ENCODE measurements at places on chromosomes 11 and 22. TPM values are rescaled to one million over a fixed set of nuclear protein-coding genes. Genes with fewer than 3 reads are reported as not detected.

Gene OR4D5
- not detected for total RNA-seq

- no peak overlapping the region for H3K4me3 ChIP-seq
- no peaks in the 10 kb centered on the region for H3K36me3 ChIP-seq
- no peaks in the 10 kb centered on the region for H3K27me3 ChIP-seq
- no peaks in the 10 kb centered on the region for H3K4me1 ChIP-seq
Observed at GRCh38 chr11:18986744-18987143, 47.5 kb upstream of the MRGPRX1 start.

Gene IL18BP
- total RNA-seq, result 45.4 TPM

DNA sequence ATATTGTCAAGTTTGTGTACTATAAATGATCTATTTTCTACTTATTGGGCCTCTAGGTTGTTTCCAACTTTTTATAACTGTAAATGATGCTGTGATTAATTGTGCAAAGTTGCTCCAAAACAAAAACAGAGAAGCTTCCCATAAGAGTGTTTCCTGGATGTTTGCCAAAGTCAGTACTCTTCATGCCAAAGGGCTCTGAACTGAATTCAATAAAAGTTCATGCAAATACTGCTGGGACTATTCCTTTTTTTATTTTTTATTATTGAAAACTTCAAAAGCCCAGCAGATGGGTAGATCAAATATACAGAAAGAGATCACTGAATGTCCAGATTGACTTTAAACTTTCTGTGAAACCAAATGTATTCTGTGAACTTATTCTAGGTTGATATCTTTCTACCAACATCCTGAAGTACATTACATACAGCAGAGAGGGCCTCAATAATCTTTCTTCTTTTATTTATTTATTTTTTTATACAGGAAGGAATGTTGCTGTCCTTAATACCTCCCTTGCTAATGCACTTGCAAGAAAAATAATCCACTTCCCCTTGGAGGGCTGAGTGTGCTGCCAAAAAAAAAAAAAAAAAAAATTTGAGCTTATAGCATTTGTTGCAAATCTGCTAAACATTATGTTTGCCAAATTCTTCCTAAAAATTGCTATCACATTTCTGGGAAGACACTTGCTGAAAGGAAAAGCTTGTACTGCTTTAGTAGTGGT, 53.0 kb downstream of the CTSC start:
- no peak for DNase-seq
- no peaks in the 10 kb centered on the region for H3K4me1 ChIP-seq
- H3K36me3 ChIP-seq, result no peaks in the 10 kb centered on the region

- no peak overlapping the region for H3K27ac ChIP-seq
- no peaks in the 10 kb centered on the region for H3K36me3 ChIP-seq
- no peak overlapping the region for H3K4me3 ChIP-seq
Observed at GRCh38 chr22:27749597-27750225, 51.8 kb downstream of the MN1 start.

Gene PPM1F
- total RNA-seq, result 28.9 TPM

GRCh38 chr11:37107831-37108230, 509.8 kb upstream of the RAG2 start:
- H3K4me3 ChIP-seq, result no peak overlapping the region
- H3K27me3 ChIP-seq, result no peaks in the 10 kb centered on the region
- H3K36me3 ChIP-seq, result no peaks in the 10 kb centered on the region
- no peaks in the 10 kb centered on the region for H3K4me1 ChIP-seq

Gene CRYAB
- 13.5 TPM for total RNA-seq

GRCh38 chr11:123577081-123577598, 77.3 kb downstream of the SCN3B start:
- DNase-seq, result peak; percentile 81
- no peak overlapping the region for H3K4me3 ChIP-seq
- H3K36me3 ChIP-seq, result no peaks in the 10 kb centered on the region
- no peaks in the 10 kb centered on the region for H3K27me3 ChIP-seq
- H3K27ac ChIP-seq, result no peak overlapping the region
- no peaks in the 10 kb centered on the region for H3K4me1 ChIP-seq

DNA sequence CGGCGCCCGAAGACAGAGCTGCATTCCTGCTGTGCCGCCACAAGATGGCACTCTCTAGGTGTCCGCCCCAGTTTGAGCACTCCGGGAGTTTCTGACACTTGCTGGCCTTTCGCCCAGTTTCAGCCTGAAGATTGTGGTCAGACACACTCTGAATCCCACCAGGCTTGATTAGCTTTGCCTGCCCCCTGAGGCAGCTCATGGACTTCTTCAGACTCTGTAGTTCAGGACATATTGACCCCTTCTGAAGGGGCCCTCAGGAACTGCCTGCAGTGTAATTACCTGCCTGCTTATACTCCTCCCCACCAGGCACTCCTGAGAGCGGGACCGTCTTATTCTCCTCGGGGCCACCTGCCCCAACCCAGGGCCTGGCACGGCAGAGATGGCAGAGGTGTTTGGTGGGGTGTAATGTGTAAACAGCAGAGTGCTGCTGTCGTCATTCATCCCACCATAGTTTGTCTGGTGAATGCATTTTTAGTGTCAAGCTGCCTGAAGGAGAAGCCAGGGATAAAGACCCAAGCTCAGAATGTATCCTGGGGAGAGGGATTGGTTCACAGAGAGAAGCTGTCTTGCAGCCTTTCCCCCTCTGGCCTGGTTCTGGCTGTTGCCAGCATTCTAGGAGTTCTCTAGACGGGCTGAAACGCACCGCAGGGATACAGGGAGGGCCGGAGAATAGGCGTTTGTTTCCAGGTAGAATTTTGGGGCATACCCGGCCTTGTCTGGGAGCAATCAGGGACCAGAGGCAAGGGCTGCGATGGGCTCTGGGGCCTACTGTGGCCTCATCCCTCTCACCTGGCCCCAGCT, 46.4 kb downstream of the EIF3F start:
- no peaks in the 10 kb centered on the region for H3K27me3 ChIP-seq
- H3K4me3 ChIP-seq, result no peak overlapping the region
- peak; percentile 29 for DNase-seq
- no peak overlapping the region for H3K27ac ChIP-seq
- H3K4me1 ChIP-seq, result peaks cover 9% of the 10 kb centered on the region

Gene SLC22A12
- total RNA-seq, result not detected

Gene P2RX6
- total RNA-seq, result not detected

Gene CWF19L2
- total RNA-seq, result 21.4 TPM

Gene CARD10
- 136 TPM for total RNA-seq

DNA sequence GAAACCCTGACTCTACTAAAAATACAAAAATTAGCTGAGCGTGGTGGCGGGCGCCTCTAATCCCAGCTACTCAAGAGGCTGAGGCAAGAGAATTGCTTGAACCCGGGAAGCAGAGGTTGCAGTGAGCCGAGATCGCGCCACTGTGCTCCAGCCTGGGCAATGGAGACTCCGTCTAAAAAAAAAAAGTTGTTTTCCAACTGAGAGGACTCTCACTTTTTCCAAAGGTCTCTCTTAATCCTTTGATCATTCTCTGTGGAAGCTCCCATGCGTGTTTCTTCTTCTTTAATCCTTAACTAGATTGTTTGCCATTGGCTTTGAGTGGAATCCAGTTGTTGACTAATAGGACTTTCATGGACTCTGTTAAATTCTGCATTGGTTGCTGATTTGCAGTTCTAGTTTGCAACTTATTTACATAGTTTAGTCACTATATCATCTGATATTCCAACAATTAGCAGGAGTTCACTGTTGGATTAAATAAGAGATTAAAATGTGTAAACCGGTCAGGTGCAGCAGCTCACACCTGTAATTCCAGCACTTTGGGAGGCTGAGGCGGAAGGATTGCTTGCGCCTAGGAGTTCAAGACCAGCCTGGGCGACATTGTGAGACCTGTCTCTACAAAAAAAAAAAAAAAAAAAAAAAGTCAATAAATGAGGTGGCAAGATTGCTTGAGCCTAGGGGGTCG, 79.7 kb downstream of the C22orf31 start:
- H3K4me1 ChIP-seq, result peaks cover 4% of the 10 kb centered on the region
- no peaks in the 10 kb centered on the region for H3K27me3 ChIP-seq
- H3K36me3 ChIP-seq, result no peaks in the 10 kb centered on the region
- no peak overlapping the region for H3K4me3 ChIP-seq

- H3K27me3 ChIP-seq, result no peaks in the 10 kb centered on the region
- no peaks in the 10 kb centered on the region for H3K36me3 ChIP-seq
- no peak overlapping the region for H3K27ac ChIP-seq
Observed at GRCh38 chr11:118838905-118839553, 44.7 kb upstream of the CXCR5 start.

Gene NAALADL1
- 763 TPM for total RNA-seq

- no peaks in the 10 kb centered on the region for H3K4me1 ChIP-seq
- no peaks in the 10 kb centered on the region for H3K36me3 ChIP-seq
- H3K27ac ChIP-seq, result no peak overlapping the region
- H3K27me3 ChIP-seq, result no peaks in the 10 kb centered on the region
- H3K4me3 ChIP-seq, result no peak overlapping the region
- DNase-seq, result no peak
Observed at GRCh38 chr11:19474211-19474610, 233.5 kb upstream of the E2F8 start.

GRCh38 chr22:42262964-42263363, 7.5 kb downstream of the TCF20 start:
- no peak for DNase-seq
- H3K4me3 ChIP-seq, result no peak overlapping the region
- H3K4me1 ChIP-seq, result peaks cover 4% of the 10 kb centered on the region
- no peak overlapping the region for H3K27ac ChIP-seq
- no peaks in the 10 kb centered on the region for H3K27me3 ChIP-seq

GRCh38 chr22:45438336-45438735, 24.8 kb downstream of the RIBC2 start:
- H3K27ac ChIP-seq, result no peak overlapping the region
- H3K36me3 ChIP-seq, result no peaks in the 10 kb centered on the region
- DNase-seq, result no peak
- no peaks in the 10 kb centered on the region for H3K4me1 ChIP-seq

Gene PRRG4
- total RNA-seq, result 9.2 TPM

- H3K4me1 ChIP-seq, result no peaks in the 10 kb centered on the region
- H3K36me3 ChIP-seq, result no peaks in the 10 kb centered on the region
- H3K27me3 ChIP-seq, result no peaks in the 10 kb centered on the region
- H3K4me3 ChIP-seq, result no peak overlapping the region
- no peak for DNase-seq
Observed at GRCh38 chr22:27502327-27502726, 299.2 kb downstream of the MN1 start.

DNA sequence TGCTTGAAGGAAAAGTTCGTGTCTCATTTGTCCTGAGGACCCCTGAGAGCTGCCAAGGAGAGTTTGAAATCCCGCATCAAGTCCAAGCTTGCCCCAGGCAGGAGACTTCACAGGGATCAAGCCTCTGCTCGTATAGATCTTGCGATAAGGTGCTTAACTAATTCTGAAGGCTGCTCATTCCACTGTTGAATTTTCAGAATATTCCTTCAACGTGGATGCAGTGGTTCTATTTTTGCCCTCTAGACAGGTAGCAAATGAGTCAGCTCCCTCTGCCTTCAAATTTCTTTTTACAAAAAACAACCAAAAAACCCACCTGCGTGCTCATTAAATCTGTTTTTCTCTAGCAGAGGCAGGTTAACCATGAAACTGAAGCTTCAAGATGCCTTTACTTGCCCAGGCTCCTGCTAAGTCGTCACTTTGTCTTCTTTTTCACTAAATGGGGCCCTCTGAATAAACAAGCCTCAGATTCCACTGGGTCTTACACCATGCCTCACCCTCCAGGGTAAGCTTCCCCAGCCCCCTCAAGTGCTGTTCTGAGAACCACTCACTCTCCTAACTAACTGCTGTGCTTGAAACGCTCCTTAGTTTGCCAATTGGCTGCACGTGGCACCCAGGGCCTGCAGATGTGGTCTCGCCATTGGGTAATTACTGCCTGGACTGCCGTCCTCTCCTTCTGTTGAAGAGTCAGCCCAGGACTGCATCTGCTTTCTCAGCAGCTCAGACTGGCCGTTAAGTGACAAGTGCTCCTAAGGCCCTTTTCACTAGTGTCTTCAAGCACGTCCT, 105.0 kb downstream of the TRPC6 start:
- no peaks in the 10 kb centered on the region for H3K27me3 ChIP-seq
- H3K4me3 ChIP-seq, result no peak overlapping the region
- H3K4me1 ChIP-seq, result no peaks in the 10 kb centered on the region
- no peaks in the 10 kb centered on the region for H3K36me3 ChIP-seq
- no peak overlapping the region for H3K27ac ChIP-seq

DNA sequence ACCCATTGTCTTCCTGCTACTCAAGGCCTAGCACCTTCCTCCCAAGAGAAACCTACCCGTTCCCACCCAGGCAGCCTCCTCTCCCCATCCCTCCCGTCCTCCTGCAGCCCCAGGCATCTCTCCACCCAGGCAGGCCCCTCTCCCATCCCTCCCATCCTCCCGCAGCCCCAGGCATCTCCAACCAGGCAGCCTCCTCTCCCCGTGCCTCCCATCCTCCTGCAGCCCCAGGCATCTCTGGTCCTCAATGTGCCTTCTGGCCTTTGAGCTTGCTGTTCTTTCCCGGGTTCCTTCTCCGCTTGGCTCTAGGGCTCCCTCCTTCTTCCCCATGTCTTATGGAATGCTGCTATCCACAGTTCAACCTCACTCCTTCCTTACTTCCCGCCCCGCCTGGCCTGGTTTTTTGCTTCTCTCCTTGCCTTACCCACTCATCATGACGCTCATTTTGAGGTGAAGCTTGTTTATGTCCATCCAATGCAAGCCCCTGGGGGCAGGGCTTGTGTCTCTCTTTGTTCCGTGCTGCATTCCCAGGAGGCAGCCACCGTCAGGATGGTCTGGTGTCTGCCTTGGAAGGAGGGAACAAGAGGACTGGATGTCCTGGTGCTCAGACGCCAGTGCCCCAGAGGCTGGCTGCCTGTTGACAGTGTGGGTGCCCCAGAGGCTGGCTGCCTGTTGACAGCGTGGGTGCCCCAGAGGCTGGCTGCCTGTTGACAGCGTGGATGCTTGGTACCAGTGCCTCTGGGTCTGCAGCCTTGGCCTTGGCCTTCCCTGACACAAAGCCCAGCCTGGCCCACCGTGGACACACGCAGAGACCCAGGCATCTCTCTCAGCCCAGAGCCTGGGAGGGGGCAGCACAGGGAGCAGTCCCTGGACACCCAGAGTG, 815.7 kb downstream of the BRD1 start:
- peak; percentile 39 for DNase-seq
- no peaks in the 10 kb centered on the region for H3K36me3 ChIP-seq
- H3K27ac ChIP-seq, result no peak overlapping the region

DNA sequence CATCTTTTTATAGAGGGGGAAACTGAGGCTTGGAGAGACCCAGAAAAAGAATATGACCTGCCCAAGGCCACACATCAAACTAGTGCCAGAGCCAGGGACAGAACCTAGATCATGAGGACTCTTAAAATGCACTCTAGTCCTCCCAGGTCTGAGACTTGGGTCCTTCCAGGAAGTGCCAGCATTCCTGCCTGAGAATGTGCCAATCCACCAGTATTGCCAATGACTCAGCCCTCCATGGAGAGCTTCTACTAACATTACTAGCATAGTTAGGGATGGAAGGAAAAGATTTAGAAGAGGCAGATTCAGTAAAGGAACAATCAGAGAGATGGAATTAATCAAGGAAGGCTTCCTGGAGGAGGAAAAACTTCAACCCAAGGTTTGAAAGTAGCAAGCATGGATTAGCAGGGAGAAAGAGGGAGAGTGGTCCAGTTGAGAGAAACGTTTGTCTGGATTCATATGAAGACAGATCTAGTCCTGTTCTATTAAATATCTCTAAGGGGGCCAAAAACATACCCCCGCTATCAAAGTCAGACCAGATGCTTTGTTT, 20.1 kb upstream of the SMIM35 start:
- no peak overlapping the region for H3K27ac ChIP-seq
- no peak for DNase-seq
- no peaks in the 10 kb centered on the region for H3K36me3 ChIP-seq
- H3K4me1 ChIP-seq, result no peaks in the 10 kb centered on the region
